ENCODE measurements at places on chromosomes 2 and 18. TPM values are rescaled to one million over a fixed set of nuclear protein-coding genes. Genes with fewer than 3 reads are reported as not detected.

LNPK gene
- 5.8 TPM for total RNA-seq

DSC3 gene
- total RNA-seq: 0.11 TPM

MSTN gene
- total RNA-seq: 0.11 TPM

RAD51AP2 gene
- total RNA-seq: not detected

SP140 gene
- total RNA-seq: not detected

SIX2 gene
- not detected for total RNA-seq

STARD6 gene
- total RNA-seq: 0.11 TPM

PSMA8 gene
- total RNA-seq: not detected

LIMS3 gene
- total RNA-seq: 17.3 TPM

CROCC2 gene
- not detected for total RNA-seq

ZNF638 gene
- total RNA-seq: 88.5 TPM

ST6GAL2 gene
- total RNA-seq: under 0.01 TPM

L3MBTL4 gene
- 8.8 TPM for total RNA-seq

TANC1 gene
- 66.3 TPM for total RNA-seq

CPLX4 gene
- not detected for total RNA-seq

TTN gene
- total RNA-seq: 3.4 TPM

REG3G gene
- not detected for total RNA-seq

DQX1 gene
- 0.09 TPM for total RNA-seq

PLCL1 gene
- 0.11 TPM for total RNA-seq

GALNT5 gene
- under 0.01 TPM for total RNA-seq

LBX2 gene
- 0.09 TPM for total RNA-seq

FAM228B gene
- total RNA-seq: 7.4 TPM

EPB41L3 gene
- total RNA-seq: 49.1 TPM

ZNF407 gene
- total RNA-seq: 18.7 TPM

AOX1 gene
- total RNA-seq: 0.43 TPM

EVA1A gene
- 25.4 TPM for total RNA-seq

DYNAP gene
- not detected for total RNA-seq

LAMA1 gene
- total RNA-seq: 0.22 TPM

SLC14A1 gene
- not detected for total RNA-seq

ANKAR gene
- total RNA-seq: 8.3 TPM

STPG4 gene
- 0.17 TPM for total RNA-seq

SFXN5 gene
- 10.5 TPM for total RNA-seq

FIGN gene
- total RNA-seq: not detected

DCTN1 gene
- total RNA-seq: 126 TPM

UBXN4 gene
- 60.4 TPM for total RNA-seq

AQP12A gene
- total RNA-seq: not detected

GNAL gene
- total RNA-seq: 0.26 TPM

SIX3 gene
- total RNA-seq: not detected
